ENCODE measurements at places on chromosomes 12 and 14.

- no peak for DNase-seq
Observed at GRCh38 chr12:129693731-129694130, 210.1 kb downstream of the TMEM132D start.

- DNase-seq: no peak
Observed at GRCh38 chr12:18296909-18297280, 35.6 kb downstream of the PIK3C2G start.

DNA sequence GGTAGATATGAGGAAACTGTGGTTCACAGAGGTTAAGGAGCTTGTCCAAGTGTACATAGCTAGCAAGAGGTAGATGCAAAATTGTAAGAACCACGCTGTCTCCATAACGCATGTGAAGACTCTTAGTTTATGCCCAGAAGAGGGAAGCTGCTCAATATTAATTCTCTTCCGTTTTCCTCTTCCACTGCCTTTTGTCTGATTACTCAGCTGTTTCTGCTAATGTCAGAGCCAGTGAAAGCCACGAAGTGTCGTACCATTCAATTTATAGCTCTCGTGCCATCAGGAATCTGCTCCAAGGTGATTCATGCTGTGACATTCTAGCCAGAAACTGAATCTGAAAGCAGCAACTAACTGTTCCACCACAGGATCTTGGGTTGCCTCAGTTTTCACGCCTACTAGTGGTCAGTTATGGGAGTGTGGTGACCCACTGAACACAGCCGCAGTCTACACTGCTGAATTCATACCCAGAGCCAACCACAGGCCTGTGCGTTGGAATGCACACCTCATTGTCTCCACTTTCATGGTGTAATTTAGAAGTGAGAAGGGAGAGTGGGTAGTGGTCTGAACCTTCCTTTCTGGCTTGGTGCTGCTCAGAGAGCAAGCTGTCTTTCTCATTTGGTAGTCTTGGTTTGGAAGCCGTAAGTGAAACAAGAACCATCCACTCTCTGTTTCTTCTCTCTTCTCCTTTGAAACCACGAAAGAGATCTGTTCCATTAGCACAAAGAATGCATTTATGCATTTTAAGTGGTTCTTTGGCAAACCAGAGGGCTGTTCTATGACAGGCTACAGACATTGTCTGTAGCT is 74.2 kb upstream of the NAP1L1 start:
- peak; percentile 77 for DNase-seq

DNA sequence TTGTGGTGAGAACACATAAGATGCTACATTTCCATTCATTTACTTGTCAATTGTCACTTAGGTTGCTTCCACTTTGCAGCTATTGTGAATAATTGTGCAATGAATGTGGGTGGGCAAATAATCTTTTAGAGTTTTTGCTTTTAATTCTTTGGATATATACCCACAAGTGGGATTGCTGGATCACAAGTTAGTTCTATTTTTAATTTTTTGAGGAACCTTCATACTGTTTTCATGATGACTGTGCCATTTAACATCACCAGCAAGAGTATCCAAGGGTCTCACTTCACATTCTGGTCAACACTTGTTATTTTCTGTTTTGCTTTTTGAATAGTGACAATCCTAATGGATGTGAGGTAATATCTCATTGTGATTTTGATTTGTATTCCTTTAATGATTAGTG is 10.5 kb downstream of the CLEC6A start:
- no peak for DNase-seq

- DNase-seq: no peak
Observed at GRCh38 chr14:66790101-66790500, 282.2 kb downstream of the GPHN start.

DNA sequence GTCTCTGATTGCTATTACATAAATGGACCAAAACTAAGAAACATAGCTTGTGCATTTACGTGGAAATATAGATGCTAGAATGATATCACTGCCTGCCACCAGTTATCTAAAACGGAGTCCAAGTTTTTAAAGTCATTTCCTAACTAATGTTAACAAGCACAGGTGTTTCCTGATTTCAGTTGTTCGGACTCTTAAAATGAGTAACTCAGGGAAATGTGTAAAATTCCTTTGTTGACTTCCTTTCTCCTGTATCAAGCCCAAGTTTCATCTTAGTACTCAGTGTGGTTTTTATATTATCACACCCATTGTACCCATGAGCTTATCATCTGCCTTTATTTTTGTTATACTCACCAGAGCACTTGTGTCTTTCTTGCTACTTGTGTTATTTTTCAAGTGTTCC is 13.2 kb upstream of the PRKCH start:
- DNase-seq: no peak

DNA sequence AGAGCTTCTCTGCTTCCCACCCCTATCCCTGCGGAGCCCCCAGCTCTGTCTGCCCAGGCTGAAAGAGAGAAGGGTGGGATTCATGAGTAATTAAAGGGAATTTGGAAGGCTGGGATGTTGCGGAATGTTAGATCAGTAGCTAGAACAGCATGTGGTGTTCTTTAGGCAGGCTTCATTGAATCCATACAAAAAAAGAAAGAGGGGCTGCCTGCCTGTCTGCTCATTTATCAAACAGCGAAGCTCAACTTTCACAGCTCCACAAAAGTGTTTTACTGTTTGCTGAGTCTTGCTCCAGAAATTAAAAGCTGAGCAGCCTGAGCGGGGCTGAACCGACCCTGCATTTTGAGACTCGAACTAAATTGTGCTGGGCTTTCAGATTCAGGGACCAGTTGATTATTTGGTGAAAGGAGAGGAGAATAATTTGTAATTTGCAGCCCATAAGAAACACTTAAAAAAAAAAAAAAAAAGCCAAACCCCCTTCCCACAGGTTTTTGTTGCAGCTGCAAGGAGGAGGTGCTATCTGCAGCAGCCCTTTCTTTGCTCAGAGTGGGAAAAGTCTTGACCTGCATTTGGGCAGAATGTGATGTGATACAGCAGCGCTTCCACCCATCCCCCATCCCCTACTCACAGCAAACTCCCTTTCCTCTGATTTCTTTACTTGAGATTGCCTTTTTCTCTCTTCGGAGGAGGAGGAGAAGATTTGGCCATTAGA is 89.7 kb downstream of the RFX4 start:
- DNase-seq: no peak

GRCh38 chr12:26239122-26239851 is 43.9 kb downstream of the SSPN start:
- DNase-seq: no peak

DNA sequence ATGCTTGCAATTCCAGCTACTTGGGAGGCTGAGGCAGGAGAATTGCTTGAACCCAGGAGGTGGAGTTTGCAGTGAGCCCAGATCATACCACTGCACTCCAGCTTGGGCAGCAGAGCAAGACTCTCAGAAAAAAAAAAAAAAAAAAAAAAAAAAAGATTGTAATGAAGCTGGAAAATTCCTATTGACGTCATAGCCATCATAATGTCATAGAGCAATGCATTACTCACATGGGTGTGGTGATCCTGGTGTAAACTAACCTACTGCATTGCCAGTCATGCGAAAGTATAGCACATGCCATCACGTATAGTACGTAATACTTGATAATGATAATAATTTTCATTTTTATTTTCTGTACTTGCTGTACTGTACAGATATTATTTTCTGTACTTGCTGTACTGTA is 42.7 kb upstream of the NID2 start:
- no peak for DNase-seq

- no peak for DNase-seq
Observed at GRCh38 chr14:92516966-92517506, 3.5 kb downstream of the RIN3 start.

DNA sequence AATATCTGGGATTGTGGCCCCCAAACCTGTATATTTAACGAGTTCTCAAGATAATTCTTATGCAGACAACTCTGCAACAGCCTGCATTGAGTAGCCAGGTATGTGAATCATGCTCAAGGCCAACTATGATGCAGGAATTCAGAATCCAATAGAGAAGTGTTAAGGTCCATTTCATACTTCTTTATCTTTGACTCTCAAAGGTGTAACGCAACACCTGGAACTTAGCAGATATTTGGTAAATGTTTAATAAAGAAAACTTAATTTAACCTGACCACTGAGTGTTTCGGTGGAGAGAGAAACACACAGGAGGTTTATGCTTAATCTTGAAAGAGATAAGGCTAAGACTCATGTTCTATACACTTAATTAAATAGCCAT is 156.5 kb upstream of the PLEKHG7 start:
- no peak for DNase-seq

- DNase-seq: no peak
Observed at GRCh38 chr12:80121661-80122060, 22.3 kb downstream of the OTOGL start.

DNA sequence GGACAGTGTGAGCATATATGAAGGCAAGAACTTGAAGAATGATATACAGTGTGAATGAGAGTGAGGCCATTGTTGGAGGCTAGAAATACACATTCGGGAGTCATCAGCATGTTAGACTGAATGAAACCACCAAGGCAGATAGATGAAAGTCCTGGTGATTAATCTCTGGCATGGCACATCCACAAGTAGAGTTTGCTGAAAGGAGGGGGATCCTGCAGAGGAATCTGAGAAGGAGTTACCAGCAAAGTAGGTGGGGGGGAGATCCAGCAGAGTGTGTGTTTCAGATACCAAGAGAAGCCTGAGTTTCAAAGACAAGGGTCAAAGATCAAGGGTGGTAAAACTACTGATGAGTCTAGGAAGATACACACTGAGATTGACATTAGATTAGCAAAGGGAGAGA is 426.7 kb upstream of the DCN start:
- DNase-seq: no peak

- DNase-seq: no peak
Observed at GRCh38 chr14:94571950-94572349, 9.3 kb upstream of the SERPINA5 start.

DNA sequence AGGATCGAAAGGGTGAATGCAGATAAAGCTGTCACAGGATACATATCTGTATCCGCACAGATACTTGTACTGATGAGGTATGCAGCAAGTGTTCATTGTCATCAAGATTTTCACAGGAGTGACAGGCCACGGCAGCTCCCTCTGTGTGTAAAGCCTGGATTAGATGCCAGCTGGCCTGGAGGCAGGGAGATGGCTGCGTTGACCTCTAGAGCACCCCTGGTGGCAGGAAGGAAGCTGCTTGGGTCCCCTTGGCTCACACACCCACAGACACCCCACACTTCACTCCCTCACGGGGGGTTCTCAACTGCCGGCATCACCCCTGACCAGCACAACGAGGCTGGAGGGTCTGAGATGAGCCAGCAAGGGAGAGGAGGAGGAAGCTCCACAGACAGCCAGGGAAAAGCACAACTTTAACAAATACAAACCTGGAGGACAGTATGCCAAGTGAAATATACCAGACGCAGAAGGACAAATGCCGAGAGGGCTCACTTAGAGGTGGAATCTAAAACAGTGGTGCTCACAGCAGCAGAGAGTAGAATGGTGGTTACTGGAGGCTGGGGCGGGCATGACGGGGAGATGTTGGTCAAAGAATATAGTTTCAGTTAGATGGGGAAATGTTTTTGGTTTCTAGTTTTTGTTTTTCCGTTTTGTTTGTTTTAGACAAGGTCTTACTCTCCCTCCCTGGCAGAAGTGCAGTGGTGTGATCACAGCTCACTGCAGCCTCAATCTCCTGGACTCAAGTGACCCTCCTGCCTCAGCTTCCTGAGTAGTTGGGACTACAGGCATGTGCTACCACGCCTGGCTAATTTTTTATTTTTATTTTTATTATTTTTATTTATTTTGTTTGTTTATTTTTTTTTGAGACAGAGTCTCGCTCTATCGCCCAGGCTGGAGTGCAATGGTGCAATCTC is 45.7 kb downstream of the TEAD4 start:
- DNase-seq: no peak

DNA sequence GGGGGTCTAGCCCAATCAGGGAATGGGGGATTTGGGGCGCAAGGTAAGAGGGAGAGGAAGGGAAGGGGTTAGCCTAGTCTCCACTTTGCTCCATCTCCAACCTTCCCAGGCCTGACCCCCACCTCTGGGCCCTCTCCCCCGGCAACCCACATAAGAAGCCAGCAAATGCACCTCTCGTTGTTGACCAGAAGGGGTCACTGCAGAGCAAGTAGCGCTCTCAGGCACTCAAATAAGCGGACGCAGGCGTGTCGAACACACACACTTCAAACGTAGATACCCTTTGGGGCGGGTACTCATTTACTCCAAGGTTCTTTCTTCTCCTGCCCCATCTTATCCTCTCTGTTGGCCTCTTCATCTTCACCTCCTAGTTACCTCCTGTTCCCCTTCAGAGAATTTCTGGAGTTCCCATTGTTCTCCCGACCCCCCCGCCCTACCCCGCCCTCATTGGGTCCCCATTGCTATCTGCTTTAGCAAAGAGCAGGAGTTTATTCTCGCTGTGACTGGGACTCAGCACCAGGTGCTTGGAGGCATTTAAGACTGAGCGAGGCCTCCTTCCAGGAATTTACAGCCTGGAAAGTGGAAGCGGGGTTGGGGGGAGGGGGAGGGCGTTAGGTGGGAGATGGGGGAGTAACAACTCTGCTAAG is 1.5 kb upstream of the SRRM4 start:
- peak; percentile 21 for DNase-seq

- DNase-seq: no peak
Observed at GRCh38 chr12:64916411-64917261, 92.2 kb downstream of the TBC1D30 start.

- DNase-seq: no peak
Observed at GRCh38 chr14:27528328-27528727, 930.5 kb upstream of the NOVA1 start.

- no peak for DNase-seq
Observed at GRCh38 chr12:78759367-78759766, 105.2 kb upstream of the SYT1 start.

GRCh38 chr12:46516933-46517578 is 144.5 kb upstream of the SLC38A2 start:
- DNase-seq: no peak
